Hindlimb muscle (tissue), 1 donor: ENCODE measurements at places on chromosomes 13 and 19.
A peak's percentile ranks its signal among the peaks of the same experiment; 100 is the strongest.

DNA sequence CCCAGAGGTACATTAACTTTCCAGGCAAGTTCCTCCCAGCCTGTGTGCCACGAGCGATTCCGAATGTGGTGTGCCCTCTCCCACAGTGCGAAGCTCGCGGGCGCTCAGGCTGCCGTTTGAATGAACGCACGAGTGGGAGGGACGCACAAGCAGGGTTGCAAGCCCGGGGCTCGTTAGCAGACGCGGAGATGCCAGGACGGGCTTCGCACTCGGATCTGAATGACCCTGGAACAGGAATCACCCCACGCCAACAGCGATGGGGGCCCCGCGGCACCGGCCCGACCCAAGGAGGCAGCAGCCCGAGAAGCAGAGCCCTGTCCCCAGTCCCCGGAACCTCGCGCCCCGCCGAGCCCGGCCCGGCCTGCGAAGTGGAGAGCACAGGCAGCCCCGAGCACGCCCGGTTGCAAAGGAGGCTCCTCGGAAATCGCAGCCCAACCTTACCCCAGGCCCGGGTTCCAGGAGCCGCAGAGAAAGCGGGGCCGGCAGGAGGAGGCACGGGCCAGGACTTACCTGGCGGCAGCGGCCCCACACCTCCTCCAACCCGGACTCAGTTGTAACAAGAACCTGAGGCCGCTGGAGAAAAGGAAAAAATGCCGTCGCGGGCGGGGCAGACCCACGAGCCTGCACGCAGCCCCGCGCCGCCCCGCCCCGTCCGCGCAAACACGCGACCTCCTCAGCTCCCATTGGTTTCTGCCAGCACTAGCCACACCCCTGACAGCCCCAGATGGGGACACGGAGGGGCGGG, at the start of gene SLC25A30:
Gene SLC25A30 (minus strand): TSS at position 584 of the 745 bp plus-strand sequence. CDS start 6,948 bp downstream, outside the sequence.
- DNase-seq = peak; percentile 88

GRCh38 chr13:43425234-43425633, 361.5 kb downstream of the ENOX1 start:
- DNase-seq = no peak

GRCh38 chr19:30118760-30119159, 176.7 kb downstream of the URI1 start:
- DNase-seq = no peak

DNA sequence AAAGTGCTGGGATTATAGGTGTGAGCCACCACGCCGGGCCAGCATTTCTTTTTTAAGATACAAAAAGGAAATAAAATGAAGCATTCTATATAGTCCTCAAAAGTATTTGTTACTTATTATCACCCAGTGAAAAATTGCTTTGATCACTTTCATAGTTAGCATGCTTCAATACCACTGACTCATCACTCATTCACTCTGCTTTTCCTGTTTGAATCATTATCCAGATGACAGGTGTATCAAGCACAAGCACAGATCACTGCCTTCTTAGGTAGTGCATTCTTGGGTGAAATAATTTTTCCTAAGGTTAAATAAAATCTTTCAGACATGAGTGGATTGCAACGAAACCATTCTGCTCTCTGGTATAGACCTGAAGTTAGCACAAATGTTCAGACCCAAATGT, 35.8 kb upstream of the SPART start:
- no peak for DNase-seq

GRCh38 chr13:45782327-45783045, 69.1 kb downstream of the SIAH3 start:
- DNase-seq = no peak

DNA sequence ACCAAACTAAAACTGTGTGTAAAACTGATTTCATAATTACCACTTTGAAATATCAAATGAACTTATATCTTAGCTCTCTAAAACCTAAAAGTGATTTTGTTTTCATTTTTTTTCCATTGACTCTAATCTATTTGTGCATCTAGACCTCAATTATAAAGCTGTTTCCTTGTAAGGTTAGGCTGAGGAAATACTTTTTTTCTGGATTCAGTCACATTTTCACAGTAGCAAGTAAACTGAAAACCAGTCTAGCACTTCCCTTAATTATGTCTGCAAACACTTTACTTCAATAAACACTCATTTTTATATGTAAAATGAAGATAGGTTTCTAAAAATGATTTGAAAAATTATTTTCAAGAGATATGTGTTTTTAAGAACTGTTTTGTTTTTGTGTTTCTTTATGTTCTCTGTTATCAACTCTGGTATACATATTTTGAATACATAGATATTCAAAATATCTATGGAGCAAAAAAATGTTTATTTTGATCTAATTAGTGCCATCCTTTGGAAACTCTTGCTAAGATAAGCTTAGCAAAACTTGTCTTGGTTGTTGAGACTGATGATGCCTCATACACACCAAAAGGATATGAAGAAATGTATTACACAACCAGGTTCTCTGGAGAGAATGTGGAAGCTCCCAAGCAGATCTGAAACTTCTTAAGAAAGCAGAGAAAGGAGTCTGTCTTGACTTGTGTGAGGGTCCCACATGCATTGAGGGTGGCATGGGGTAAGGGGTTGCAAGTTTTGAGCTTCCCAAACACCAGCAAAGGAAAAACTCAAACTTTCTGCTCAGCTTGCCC, 1887.4 kb downstream of the PCDH9 start:
- no peak for DNase-seq

GRCh38 chr13:84980571-84980970, 818.6 kb downstream of the SLITRK6 start:
- no peak for DNase-seq

- DNase-seq = no peak
Observed at GRCh38 chr19:35024095-35024494, 6.2 kb upstream of the SCN1B start.

DNA sequence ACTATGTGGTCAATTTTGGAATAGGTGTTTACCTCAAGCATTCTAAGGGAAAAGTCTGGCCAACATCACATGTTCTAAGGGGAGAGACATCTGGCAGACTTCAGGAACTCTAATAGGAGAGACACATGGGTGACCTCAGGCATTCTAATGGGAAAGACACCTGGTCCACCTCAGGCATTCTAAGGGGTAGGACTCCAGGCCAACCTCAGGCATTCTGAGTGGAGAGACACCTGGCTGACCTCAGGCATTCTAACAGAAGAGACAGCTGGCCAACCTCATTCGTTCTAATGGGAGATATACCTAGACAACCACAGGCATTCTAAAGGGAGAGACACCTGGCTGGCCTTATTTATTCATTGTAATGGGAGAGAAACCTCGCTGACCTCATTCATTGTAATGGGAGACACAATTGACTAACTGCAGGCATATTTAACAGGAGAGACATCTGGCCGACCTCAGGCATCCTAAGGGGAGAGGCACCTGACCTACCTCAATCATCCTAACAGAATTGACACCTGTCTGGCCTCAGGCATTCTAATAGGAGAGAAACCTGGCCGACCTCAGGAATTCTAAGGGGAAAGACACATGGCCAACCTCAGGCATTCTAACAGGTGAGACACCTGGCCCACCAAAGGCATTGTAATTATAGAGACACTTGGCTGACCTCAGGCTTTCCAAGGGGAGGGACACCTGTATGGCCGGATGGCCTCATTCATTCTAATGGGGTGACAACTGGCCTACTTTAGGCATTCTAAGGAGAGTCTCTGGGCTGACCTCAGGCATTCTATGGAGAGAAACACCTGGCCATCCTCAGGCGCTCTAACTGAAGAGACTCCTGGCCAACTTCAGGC, 1346.8 kb downstream of the UQCRFS1 start:
- DNase-seq = no peak

DNA sequence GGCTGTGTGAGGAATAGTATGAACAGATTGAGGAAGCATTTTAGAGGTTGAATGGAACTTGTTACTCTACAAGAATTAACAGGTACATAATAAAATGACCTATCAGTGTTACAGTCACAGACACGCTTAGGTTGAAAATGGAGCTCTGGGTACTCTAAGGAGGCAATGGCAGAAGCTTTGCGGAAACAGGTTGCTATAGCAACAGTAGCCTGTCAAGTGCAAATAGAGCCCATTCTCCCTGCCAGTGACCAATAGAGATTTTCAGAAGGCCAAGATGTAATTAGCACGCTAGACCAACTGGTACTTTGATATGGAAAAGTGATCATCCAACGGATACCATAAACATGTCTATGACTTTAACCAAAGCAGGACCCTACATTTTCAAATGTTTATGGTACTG, 148.5 kb upstream of the FREM2 start:
- no peak for DNase-seq

- DNase-seq = no peak
Observed at GRCh38 chr19:9865732-9866501, 30.8 kb downstream of the PIN1 start.

DNA sequence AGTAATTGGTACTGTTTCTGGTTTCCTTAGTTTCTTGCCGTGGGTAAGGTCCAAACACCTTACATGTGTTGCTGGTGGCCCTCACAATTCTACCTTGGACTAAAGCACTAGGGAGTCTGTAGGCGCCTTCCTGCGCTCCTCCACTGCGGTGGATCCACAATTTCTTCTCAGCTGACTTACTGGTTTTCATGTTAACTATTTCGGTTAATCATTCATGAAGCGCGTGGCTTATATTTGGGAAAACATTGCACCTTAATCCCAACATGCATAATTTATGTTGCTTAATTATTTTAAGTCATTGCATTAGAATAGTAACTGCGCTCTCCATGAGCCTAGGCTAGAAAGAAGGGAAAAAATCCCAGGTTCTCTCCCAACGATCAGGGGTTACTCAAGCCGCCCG, 37.7 kb downstream of the ARHGEF7 start:
- DNase-seq = no peak

- peak; percentile 51 for DNase-seq
Observed at GRCh38 chr13:99176309-99177276, 24.1 kb upstream of the UBAC2 start.

DNA sequence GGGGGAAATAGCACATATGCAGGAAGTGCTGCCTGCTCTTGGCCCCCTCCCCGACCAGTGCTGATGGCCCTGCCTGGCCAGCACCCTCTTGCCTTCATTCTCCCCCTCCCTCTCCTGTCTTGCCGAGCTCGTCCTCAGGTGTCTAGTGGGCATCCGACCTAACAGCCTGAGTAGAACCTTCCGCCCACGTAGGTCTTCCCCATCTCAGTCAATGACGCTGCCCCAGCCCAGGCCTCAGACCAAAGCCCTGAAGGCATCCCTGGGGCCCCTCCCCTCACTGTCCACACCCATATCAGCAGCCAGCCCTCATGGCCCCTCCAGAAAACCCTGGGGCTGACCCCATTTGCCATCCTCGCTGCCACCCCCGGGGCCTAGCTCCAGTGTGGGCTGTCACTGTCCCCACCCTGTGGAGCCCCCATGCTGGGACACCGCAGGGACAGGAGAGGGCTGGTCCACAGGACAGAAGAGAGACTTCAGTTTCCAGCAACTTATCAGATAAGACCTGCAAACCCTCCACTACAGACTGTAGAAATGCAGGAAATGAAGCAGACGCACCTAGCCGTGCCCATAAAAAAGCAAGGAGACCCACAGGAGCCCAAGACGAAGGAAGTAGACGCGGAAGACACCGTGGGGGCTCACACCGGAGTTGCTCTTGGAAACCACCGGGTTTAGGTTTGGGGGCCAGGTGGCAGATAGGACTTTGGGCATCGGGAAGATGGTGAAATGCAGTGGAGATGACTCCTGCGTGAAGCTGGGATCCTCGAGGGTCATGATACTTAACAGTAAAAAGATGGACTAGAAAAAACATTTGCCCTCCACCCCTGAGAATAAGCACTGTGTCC, 38.3 kb downstream of the AP1M1 start:
- no peak for DNase-seq

DNA sequence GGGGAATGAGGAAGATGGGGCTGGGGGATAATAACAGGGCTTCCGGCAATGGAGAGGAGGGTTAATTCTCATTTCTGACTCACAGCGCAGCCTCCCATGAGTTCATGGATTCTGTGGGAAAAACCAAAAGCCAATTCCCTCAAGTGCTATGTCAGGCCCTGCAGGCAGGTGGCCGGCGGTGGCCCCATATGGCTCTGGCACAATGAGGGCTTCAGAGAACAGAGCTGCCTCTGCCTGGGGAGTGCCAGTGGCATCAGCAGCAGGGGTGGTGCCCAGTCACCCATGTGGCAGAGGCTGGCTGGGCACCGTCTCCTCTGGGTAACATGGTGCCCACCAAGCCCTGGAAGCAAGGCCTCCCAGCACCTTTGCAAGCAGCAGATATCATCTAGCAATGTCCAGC, 69.1 kb downstream of the ALOX5AP start:
- DNase-seq = no peak

DNA sequence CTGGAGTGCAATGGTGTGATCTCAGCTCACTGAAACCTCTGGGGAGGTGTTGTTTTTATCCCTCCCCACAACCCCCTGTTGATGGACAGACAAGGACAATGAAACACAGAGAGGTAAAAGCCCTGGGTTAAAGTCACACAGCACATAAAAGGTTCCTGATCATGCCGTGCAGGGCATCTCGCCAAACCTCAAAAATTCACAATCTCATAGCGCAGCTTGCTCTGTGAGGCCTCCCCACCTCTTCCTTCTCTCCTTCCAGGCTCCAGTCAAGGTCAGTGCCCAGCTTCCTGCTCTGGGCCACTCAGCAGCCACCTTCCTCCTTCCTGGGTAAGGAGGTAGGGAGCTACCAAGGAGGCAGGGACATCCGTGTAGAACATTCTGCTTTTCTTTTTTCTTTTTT, 2.3 kb downstream of the FUT2 start:
- DNase-seq = no peak

DNA sequence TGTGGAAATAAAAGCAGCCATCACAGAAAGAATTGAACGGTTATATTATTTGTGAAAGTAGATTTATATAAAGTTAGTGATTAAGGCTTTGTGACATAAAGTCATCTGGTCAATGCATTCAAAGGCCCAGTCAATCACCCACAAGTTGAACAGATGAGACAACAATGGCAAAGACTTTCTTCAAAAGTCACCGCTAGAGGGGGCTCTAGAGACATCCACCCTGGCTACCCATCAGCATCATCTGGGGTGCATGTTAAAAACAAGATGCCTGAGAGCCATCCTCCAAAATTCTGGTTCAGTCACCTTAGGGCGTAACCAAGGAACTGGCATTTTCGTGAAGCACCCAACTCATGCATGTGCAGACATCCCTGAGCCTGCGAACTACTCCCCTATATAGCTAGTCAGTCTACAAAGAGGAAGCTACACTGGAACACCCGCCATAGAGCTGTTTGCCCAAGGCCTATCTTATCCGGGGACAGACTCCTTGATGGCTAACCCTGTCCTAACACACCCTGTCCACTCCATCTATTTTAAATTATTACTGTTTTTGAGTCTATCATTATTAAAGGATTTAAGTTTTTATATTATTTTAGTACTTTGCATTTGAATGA, 970.5 kb downstream of the UQCRFS1 start:
- DNase-seq = no peak

DNA sequence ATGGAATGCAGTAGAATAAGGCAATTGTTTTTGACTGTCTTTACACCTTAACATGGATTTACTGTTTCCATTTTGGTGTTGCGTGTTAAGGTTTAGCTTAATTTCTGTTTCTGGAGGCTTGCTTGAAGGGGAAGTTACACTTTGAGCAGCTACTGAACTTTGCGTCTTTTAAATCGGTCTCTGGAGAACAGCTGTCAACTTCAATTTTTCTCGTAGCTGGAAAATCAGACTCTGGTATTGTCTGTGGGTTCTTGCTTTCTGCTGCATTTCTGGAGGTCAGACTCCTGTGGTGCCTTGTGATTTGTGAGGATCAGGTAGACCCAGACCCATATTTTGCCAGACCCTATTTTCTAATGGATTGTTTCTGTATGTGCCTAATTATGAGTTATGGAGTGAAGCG, 146.7 kb downstream of the ATP8A2 start:
- DNase-seq = no peak
